ENCODE measurements at places on chromosomes 3 and 15. TPM values are rescaled to one million over a fixed set of nuclear protein-coding genes. Genes with fewer than 3 reads are reported as not detected.

The NBEAL2 gene
- polyA plus RNA-seq: 26.5 TPM

The SLC2A2 gene
- polyA plus RNA-seq: 0.09 TPM

The COL6A5 gene
- polyA plus RNA-seq: 5.0 TPM

The SHC4 gene
- 0.68 TPM for polyA plus RNA-seq

The CHAC1 gene
- 1.8 TPM for polyA plus RNA-seq

The ANKRD63 gene
- not detected for polyA plus RNA-seq

The ATP13A5 gene
- not detected for polyA plus RNA-seq

The KBTBD13 gene
- polyA plus RNA-seq: 0.19 TPM

The RLBP1 gene
- not detected for polyA plus RNA-seq

The IGF2BP2 gene
- polyA plus RNA-seq: 6.8 TPM

The RBM15B gene
- polyA plus RNA-seq: 24.4 TPM

The VEPH1 gene
- 0.37 TPM for polyA plus RNA-seq

The BTLA gene
- polyA plus RNA-seq: 0.25 TPM

The MOBP gene
- polyA plus RNA-seq: 0.94 TPM

The QRICH1 gene
- polyA plus RNA-seq: 40.7 TPM

The CLEC3B gene
- 219 TPM for polyA plus RNA-seq

The CFAP92 gene
- polyA plus RNA-seq: 0.62 TPM

The RTF1 gene
- 30.5 TPM for polyA plus RNA-seq

The GCSAM gene
- polyA plus RNA-seq: 0.43 TPM

The AADACL2 gene
- 1.4 TPM for polyA plus RNA-seq

The RTP3 gene
- polyA plus RNA-seq: not detected

The GNAT1 gene
- not detected for polyA plus RNA-seq

The KLHL40 gene
- 0.06 TPM for polyA plus RNA-seq

The CPN2 gene
- polyA plus RNA-seq: 0.06 TPM

The GOLGA8A gene
- polyA plus RNA-seq: 13.3 TPM

The RETNLB gene
- polyA plus RNA-seq: not detected

The CSTA gene
- polyA plus RNA-seq: 12.4 TPM

The UBA7 gene
- 37.7 TPM for polyA plus RNA-seq

The DMXL2 gene
- 16.0 TPM for polyA plus RNA-seq

The ANKUB1 gene
- not detected for polyA plus RNA-seq

The HIGD2B gene
- polyA plus RNA-seq: not detected

The NCK1 gene
- polyA plus RNA-seq: 31.9 TPM

The KLHDC8B gene
- polyA plus RNA-seq: 80.8 TPM

The ALCAM gene
- 33.7 TPM for polyA plus RNA-seq

The TEX55 gene
- polyA plus RNA-seq: not detected

The CHRNA7 gene
- polyA plus RNA-seq: 2.0 TPM

The SCG3 gene
- polyA plus RNA-seq: 0.61 TPM

The ZNF80 gene
- 0.04 TPM for polyA plus RNA-seq

The ITIH1 gene
- 0.70 TPM for polyA plus RNA-seq

The RAB11A gene
- 213 TPM for polyA plus RNA-seq

The SH3GL3 gene
- 2.9 TPM for polyA plus RNA-seq

The CCDC33 gene
- 0.25 TPM for polyA plus RNA-seq

The ASB14 gene
- polyA plus RNA-seq: not detected

The ACKR4 gene
- polyA plus RNA-seq: 2.1 TPM

The SYNPR gene
- polyA plus RNA-seq: not detected

The IQCF5 gene
- not detected for polyA plus RNA-seq

The GRK7 gene
- 0.05 TPM for polyA plus RNA-seq

The PIERCE2 gene
- polyA plus RNA-seq: 2.4 TPM

The SLITRK3 gene
- polyA plus RNA-seq: 0.66 TPM

The SLC24A5 gene
- not detected for polyA plus RNA-seq

The SPINK8 gene
- polyA plus RNA-seq: not detected
